ENCODE measurements at places on chromosomes 1 and 21.

- no peak for DNase-seq
Measured at GRCh38 chr1:29629401-29629800, 393.1 kb downstream of the PTPRU start.

DNA sequence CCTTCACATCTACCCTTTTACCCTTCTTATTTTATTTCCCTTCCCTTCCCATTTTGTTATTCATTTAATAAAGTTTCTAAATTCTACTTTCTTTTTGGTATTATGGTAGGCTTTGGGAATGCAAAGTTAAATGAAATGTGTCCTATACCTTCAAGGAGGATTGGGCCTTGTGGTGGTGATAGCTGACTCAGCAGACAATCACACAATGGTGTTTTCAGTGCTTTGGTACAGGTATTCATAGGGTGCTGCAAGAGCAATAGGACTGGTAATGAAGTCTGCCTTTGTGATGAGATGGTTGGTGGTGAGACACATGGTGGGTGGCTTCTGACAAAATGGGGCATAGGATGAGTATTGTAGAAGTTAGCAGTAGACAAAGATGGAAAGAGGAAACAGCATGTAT, 21.9 kb upstream of the SPAG17 start:
- DNase-seq = no peak

- no peak for DNase-seq
Measured at GRCh38 chr1:185566995-185567394, 167.2 kb upstream of the HMCN1 start.

- no peak for DNase-seq
Measured at GRCh38 chr1:39572379-39573096, 4.1 kb downstream of the PABPC4 start.

DNA sequence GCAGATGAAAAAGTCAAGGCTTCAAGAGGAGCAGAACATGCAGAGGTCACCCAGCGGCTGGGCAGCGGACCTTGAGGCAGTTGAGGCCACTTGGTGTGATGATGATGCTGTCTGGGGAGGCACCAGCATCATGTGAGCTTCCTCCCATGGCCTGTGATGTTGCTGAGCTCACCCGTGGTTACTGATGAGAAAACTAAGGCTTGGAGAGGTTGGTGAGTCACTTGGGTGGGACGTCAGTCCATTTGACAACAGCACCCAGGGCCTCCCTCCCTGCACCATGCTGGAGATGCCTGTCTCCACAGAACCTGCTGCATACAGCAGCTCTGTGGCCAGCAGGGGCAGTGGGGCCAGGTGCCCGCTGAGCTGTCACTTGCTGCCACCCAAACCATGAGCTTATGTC, 146.8 kb downstream of the NPHP4 start:
- no peak for DNase-seq

DNA sequence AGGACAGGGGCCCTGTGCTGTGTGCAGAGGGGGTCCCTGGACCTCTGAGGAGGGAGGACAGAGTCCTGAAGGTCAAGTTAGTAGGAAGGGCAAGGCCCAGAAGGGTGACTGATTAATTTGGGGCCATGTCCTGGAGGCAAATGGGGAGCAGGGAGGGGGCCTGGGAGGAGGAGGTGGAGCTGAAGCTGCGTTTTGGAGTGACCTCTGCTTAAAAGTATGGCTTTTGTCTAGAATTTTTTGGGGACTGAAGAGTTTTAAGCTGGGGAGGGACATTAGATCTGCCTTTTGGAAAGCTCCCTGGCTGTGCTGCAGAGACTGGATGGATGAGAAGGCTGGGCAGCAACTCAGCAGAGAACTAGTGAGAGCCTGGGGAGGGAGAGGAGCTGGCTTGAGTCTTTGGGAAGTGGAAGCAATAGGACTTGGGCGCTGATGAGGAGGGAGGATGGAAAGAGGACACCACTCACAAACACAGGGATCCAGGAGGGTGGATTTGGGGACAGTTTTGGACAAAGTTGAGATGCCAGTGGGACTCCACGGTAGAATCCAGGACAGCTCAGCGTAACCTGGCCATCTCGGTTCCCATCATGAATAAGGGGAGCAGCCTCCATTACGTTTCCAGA, 52.9 kb downstream of the ACBD3 start:
- DNase-seq = no peak

GRCh38 chr1:110513511-110513910, 5.5 kb downstream of the KCNA10 start:
- DNase-seq = peak; percentile 29

GRCh38 chr21:21163904-21164303, 165.7 kb downstream of the NCAM2 start:
- DNase-seq = peak; percentile 45

GRCh38 chr1:43237121-43237520, 32.7 kb upstream of the TMEM125 start:
- no peak for DNase-seq

GRCh38 chr1:155070721-155071569, 7.4 kb downstream of the EFNA4 start:
- peak; percentile 40 for DNase-seq

Data from NCI-H1694 treated with DMSO at 0.1 percent for 48 hours (cell line).